Stimulated activated CD8-positive, alpha-beta memory T cell treated with anti-CD3 and anti-CD28 coated beads, Interleukin-12 subunit alpha, Interleukin-12 subunit beta, amount 100 ng/mL, for 4 hours (primary cell): ENCODE measurements at places on chromosomes 4 and X.

GRCh38 chrX:114038358-114038757 is 545.5 kb upstream of the HTR2C start:
- no peak for DNase-seq

DNA sequence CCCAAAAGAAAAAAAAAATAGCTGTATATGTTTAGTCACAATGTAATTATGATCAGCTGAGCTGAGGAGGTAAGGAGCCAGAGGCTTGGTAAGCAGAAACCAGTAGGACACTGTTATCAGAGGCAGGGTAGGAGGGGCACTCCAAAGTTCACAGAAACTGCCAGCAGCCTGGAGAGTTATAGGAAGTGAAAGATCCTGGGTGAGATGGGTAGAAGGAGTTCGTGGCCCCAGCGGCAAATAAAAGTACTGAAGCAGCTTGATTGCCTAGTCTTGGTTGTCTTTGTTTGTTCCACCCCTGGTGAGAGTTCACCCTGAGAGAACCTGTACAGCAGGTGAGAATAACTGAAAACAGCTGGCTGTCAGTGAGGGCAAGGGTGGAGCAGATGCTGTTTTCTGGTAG is 340.8 kb downstream of the ADGRL3 start:
- no peak for DNase-seq

GRCh38 chr4:90293320-90293719 is 166.1 kb downstream of the CCSER1 start:
- DNase-seq, result no peak

DNA sequence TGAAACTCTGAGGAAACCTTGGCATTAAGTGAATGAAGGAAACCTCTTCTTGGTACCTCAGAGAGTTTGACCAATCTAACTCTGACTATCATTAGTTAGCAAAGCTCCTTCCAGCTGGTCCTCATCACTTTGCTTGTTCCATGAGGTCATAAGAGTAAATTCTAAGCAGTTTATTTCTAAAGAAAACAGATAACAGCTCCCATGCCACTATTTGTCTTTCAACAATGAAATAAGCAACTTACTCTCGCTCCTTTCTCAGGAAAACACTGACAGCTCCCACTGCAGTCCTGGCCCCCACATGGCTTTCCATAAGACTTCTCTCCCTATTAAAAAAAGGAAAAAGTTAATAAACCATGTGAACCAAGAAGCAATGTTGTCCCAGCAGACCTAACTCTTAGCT is 127.7 kb downstream of the COL4A6 start:
- DNase-seq, result no peak

GRCh38 chr4:100493756-100494155 is 24.1 kb downstream of the EMCN start:
- DNase-seq, result no peak

- no peak for DNase-seq
Measured at GRCh38 chrX:72003811-72004750, 93.4 kb downstream of the NHSL2 start.

- DNase-seq, result peak; percentile 1
Measured at GRCh38 chr4:40576651-40577480, 52.8 kb downstream of the RBM47 start.

GRCh38 chrX:150573702-150574101 is 5.3 kb downstream of the MTM1 start:
- no peak for DNase-seq

DNA sequence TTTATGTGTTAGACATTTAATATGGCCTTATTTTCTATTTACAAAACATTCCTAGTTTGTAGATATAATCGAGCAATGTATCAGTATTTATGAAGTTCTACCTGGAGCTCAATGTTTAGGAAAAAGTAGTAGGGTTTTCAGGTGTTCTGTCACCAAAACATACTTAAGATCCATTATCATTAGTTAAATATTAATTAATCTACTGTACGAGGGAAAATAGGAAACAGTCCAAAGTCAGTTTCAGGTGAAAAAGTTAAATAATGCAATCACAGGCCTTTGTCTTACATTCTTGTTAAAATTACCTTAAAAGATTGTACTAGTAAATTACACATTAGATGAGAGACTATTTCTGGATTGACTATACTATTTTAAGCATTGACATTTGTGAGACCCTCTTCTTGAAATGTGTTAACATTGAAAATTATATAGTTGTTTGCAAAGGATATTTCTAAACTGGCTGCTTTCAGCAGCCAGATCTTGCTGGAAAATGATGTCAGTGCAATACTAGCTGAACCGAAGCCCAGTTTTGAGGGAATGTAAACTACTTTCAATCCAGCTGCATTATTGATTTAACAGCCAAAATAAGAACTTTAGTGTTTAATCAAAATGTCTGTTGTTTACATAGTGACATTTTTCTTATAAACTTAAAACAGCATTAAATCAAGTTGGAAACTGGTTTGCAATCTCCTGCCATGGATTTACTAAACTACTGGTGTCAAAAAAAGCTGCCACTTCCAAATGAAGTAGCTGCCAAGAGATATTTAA is 19.3 kb downstream of the GUCY1B1 start:
- DNase-seq, result no peak

DNA sequence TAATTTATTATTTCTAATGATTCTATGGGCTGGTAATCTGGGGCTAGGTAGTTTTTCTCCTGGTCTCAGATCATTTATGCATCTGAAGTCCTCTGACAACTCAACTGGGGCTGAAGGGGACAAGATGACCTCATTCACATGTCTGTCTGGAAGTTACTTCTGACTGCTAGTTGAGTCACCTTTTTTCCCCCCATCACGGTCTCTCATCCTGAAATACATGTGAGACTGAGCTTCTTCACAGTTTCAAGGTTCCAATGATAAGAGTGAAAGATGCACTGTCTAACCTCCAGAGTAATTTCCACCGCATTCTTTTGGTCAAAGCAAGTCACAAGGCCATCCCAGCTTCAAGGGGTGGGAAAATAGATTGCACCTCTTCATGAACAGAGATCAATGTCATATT is 356.7 kb upstream of the RPS6KA3 start:
- DNase-seq, result no peak

GRCh38 chr4:8643986-8644385 is 51.4 kb downstream of the CPZ start:
- DNase-seq, result no peak

GRCh38 chr4:24754571-24754970 is 40.8 kb upstream of the SOD3 start:
- no peak for DNase-seq

- DNase-seq, result no peak
Measured at GRCh38 chrX:7987160-7988012, 60.2 kb upstream of the PNPLA4 start.

DNA sequence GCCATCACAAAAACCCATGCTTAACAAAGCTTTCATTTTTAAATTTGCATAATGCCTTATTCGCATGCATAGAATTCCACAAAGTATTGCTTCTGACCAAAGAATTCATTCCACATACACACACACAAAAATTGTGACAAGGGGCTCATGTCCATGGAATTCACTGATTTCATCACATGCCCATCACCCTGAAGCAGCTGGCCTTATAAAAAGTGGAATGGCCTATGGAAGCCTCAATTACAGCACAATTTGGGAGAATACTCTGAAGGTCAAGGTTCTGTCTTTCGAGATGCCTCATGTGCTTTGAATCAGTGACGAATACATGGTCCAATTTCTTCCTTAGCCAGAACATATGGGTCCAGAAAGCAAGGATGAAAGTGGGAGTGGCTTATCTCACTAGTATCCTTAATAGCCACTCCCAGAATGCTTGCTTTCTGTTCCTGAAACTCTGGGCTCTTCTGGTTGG is 165.7 kb downstream of the KDR start:
- no peak for DNase-seq

GRCh38 chr4:24369507-24370029 is 214.8 kb downstream of the DHX15 start:
- DNase-seq, result no peak

DNA sequence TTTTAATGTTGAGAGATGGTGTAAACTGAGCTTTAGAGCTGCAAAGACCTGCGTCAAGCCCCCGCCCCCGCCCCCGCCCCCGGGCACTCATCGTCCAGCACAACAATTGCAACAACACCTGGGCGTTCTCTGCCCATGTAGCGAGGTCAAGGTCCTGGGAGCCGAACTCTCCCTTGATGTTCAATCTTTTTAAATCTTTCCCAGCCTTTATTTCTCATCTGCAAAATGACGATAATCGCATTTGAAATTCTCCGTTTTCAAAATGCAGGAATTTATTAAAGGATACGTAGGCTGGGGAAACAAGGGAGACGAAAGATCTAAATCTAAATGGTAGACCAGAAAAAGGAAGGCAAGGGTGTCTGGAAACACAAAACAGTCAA is 648 bp upstream of the MSMO1 start:
- no peak for DNase-seq
